ENCODE measurements at places on chromosomes 2 and 18.

DNA sequence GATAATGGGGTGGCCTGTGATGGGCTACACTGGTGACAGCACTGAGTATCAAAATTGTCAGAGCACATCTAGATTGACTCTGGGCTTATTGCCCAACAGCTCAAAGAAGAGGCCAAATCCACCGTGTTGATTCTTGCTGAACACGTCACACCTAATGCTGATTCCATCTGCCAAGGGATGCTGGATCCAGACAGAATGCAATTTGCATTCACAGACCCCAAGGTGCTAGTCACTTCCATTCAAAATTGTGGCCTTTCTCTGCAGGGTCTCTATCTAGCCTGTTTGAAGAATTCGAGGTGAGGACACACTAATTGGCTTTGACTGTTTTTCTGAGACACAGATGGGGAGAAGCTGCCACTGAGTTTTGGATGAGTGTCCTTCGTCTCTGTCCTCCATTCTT lies 13.5 kb upstream of the GPR39 start:
- DNase-seq: no peak

DNA sequence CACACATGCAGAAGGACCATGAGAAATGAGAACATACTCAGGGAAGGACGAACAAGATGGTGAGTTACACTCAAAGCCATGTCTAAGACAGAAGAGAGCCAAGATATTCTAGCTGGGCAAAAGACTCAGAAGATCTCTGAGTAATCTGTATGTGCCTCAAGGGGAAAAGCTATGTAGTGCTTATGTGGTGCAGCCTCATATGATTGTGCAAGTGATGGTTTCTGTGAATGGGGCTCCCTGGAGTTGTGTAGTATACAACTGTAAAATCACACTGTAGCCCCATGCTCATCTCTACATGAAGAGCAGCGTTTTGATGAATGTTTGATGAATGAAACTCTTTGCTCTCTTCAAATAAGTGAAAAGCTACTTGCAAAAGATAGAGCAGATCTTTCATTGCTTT lies 57.5 kb downstream of the OSR1 start:
- DNase-seq: no peak

DNA sequence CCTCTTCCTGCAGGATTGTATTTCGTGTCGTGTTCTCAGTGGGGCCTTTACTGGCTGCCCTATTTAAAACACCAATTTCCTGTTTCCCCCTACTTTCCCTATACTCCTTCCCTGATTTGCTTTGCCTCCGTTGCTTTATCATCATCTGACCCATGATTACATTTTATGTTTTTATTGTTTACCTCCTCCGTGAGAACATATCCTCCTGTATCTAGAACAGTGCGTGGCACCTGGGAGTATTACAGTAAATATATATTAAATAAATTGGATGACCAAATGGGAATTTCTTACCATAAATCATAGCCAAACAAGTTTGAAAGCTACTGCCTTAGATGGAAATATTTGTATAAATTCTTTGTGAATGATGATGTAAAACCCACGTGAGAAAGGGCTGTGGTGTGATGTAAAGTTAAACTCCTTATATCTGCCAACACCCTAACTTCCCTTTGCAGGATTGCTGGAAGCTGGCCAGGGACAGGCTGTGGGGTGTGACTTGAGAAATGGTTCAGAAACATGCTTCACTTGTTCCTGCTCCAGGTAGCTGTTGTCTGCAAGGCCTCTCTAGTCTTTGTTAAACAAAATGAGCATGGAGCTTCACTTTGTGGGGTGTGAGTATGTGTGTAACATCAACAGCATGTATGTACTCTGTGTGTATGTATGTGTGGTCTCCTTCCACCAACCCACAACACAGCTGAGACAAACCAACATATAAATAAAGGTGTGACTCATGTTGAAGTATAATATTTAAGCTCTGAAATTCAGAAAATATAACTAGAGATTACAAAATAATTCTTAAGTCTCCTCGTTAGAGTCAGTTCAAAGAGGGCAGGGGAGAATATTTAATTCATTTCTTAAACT lies 40.3 kb downstream of the LHCGR start:
- DNase-seq: no peak

DNA sequence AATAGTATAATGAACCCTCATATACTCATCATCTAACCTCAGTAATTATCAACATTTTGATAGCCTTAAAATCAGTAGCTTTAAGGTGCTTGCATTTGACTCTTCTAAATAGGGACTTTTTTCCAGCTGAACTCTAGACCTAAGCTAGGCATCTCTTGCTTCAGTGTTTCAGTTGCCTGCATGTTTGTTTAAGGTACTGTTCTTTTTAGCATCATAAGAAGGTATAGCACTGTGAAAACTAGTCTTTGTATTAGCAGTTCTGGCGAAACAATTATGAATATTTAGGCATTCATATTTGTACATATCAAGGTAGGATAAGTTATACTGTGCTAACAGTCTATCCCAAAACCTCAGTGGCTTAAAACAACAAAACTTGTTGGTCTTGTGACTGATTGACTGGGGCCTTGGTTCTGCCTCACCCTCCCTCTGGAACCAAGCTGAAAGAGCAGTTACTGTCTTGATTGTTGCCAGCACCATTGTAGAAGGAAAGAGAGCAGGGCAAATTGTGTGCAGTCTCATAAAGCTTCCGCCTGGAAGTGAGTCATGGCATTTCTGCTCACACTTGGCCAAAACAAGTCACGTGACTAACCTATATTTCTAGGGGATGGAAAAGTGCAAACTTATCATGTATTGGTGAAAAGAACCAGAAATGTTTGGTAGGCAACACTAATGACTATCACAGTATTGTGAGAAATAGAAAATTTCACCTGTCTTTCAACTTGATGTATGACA lies 24.3 kb downstream of the GALNT1 start:
- DNase-seq: no peak

- DNase-seq: no peak
Observed at GRCh38 chr2:17544256-17544655, 3.8 kb downstream of the VSNL1 start.

DNA sequence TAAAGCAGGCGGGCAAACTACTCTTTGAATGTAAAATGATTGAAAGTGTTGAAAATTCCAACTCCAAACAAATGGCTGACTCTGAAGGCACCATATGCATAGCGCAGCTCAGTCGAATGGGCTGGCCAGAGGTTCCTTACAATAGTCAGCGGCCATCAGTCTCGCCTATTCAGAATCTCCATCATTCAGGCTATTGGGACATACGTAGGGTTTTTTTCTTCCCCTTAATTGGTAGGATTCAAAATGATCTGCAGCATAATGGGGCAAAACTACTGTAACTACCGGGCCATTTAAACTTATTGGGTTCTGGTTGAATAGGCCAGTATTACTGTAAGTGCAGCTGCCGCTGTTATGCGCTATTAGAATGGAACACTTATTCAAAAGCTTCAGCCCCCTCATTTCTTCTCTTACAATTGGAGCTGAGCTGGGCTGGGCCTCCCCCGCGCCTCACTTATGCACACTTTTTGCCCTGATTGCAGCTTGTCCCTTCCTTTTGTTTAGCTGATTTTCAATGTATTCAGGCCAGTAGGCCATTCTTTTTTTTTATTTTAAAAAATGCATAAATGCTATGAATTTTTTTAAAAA lies 40.4 kb downstream of the SLC9A4 start:
- DNase-seq: no peak

GRCh38 chr2:16006537-16007166 lies 66.3 kb downstream of the MYCN start:
- DNase-seq: no peak

- peak; percentile 44 for DNase-seq
Observed at GRCh38 chr2:60707750-60708371, 48.2 kb upstream of the PAPOLG start.
